ENCODE measurements at places on chromosomes 6 and 20.

- no peak for DNase-seq
Observed at GRCh38 chr6:144197919-144198318, 47.6 kb downstream of the STX11 start.

DNA sequence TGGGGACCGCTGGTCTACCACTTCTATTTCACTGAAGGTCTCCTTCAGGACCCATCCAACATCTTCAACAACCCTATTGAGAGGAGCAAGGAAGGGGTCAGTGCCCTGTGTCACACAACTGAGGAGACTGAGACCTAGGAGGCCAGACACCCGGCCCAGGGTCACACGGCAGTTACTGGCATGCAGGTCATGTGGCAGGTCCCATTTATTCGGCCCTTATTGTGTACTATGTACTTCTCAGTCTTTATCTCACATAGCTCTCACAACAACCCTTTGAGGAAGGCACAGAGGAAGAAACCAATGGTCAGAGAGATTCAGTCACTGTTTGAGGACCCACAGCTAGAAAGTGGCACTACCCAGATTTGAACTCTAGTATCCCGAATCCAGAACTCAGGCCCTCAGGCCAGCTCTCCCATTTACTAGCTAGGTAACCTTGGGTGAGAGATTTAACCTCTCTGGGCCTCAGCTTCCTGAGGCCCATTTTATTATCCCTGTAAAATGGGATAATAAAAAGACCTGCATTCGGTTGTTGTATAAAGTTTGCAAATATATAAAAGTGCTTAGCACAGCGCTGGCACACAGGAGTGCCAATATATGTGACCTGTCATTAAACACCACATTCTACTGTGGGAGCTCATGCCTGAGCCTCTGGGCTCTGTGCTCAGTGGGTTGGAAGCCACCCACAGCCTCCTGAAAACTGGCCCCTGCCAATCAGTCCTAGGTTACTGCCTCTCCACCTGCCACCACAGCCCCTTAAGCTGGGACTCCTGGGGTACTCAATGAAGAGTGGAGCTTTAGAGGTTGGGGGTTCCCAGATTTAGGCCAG lies 15.8 kb downstream of the TFEB start:
- DNase-seq = no peak

GRCh38 chr20:34065260-34065659 lies 46.8 kb downstream of the EIF2S2 start:
- no peak for DNase-seq

GRCh38 chr20:35726842-35727711 lies 15.0 kb downstream of the RBM39 start:
- no peak for DNase-seq

GRCh38 chr20:48603116-48603818 lies 224.5 kb downstream of the PREX1 start:
- DNase-seq = no peak

- DNase-seq = peak; percentile 48
Observed at GRCh38 chr20:60057866-60058807, 99.9 kb downstream of the CDH26 start.

GRCh38 chr20:4521170-4521968 lies 200.3 kb upstream of the PRND start:
- DNase-seq = no peak

GRCh38 chr6:85600713-85601313 lies 7.2 kb upstream of the SNX14 start:
- no peak for DNase-seq

DNA sequence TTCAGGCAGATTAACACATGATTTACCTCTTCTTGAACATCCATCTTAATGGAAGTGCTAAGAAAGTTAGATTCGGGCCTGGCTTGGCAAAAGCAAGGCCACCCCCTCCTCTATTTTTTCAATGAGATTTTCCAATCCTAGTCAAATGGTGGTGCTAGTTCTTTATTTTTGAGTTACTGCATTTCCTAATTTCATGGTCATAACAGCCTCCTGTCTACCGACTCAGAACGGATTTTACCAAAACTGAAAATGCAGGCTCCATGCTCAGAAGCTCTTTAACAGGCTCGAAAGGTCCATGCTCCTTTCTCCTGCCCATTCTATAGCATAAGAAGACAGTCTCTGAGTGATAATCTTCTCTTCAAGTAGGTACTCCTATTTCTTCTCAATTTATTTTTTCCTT lies 117.2 kb upstream of the ESR1 start:
- no peak for DNase-seq

DNA sequence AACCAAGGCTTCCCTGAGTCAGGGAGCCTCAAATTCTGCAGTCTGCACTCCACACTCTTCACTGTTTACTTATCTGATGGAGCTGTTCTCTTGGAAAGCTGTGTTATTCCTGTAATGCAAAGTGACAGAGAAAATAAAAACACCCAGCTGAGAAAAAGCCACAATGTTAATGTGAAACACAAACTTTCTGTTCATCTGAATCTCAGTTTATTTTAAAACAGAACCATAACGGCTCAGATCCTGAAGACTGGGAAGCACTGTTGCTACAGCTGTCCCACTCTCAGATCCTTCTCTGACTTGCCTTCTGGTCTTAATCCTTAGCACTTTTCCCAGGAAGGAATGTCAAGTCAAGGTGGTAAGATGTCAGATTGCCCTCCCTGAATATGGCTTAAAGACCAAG lies 736.6 kb downstream of the DHX35 start:
- DNase-seq = no peak

- no peak for DNase-seq
Observed at GRCh38 chr6:166434336-166434735, 51.6 kb upstream of the MPC1 start.

GRCh38 chr6:125790358-125791150 lies at the start of gene NCOA7:
TSS of gene NCOA7 (plus strand) at chr6:125790960. CDS start at chr6:125815355, 24,395 bp downstream.
- peak; percentile 82 for DNase-seq

- DNase-seq = no peak
Observed at GRCh38 chr20:58092871-58093270, 135.6 kb downstream of the ANKRD60 start.

- DNase-seq = no peak
Observed at GRCh38 chr6:147861696-147862095, 353.2 kb downstream of the SAMD5 start.

GRCh38 chr6:163175301-163175700 lies 239.2 kb upstream of the QKI start:
- DNase-seq = no peak

DNA sequence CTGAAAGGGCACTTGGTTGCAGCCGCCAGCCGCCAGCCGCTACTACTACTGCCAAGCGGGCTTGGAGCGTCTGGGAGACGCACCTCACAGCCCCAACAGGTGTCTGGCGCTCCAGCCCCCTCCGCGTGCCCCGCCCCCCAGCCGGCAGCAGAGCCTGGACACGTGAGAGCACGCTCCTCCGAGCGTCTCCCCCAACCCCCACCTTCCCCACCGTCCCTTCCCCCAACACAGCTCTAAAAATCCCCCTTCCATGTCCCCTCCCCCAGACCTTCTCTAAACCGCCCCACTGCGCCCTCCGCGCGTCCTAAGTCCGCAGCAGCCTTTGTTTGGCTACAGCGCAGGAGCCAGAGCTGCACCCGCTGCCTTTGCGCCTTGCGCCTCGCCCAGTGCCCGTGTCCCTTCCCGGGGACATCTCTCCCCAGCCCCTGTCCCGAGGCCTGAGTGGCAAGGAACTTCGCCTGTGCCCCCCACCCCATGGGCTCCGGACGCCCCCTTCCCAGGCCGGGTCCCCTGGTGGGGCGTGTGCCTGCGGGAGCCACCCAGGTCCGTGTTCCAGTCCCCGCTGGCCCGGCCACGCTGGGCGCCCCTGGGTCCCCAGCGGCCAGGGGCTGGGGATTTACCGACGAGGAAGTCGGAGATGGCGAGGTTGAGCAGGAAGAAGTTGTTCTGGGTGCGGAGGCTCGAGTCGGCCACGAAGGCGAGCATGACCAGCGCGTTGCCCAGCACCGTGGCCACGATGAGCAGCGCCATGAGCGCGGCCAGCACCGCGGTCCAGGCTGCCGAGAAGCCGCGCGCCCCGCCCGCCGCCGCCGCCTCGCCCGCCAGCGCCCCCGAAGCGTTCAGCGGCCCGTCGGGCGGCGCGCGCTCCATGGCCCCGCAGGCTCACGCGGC lies 732 bp downstream of the HRH3 start:
- no peak for DNase-seq

DNA sequence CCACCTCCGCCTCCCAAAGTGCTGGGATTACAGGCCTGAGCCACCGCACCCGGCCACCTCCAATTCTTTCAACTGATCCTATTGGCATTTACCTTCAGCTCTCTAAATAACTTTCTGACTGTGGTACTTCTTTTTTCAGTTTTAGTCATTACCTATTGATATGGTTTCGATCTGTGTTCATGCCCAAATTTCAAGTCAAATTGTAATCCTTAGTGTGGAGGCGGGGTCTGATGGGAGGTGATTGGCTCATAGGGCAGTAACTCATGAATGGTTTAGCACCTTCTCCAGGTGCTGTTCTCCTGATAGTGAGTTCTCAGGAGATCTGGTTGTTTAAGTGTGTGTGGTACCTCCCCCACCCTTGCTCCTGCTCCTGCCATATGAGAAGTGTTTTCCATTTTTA lies 140.9 kb downstream of the LPA start:
- peak; percentile 31 for DNase-seq

DNA sequence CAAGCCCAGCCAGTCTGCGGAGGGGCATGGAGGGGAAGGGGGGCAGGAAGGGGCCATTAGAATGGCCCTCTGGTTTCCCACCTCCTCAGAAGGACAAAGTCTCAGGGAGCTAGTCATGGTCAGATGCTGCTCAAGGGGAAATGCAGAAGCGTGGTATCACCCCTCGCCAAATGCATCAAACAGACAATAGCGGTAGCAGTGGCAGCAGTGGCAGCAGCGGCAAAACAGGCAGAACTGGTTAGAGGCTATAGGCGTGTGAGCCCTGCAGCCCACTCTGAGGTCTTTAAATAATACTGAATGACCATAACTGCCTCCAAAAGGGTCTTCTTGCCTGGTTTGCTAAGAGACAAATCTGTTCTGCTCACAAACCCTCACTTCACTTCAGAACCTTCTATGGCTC lies 186.7 kb downstream of the TFAP2C start:
- no peak for DNase-seq

- no peak for DNase-seq
Observed at GRCh38 chr6:140847262-140847645, 1285.5 kb upstream of the GJE1 start.

DNA sequence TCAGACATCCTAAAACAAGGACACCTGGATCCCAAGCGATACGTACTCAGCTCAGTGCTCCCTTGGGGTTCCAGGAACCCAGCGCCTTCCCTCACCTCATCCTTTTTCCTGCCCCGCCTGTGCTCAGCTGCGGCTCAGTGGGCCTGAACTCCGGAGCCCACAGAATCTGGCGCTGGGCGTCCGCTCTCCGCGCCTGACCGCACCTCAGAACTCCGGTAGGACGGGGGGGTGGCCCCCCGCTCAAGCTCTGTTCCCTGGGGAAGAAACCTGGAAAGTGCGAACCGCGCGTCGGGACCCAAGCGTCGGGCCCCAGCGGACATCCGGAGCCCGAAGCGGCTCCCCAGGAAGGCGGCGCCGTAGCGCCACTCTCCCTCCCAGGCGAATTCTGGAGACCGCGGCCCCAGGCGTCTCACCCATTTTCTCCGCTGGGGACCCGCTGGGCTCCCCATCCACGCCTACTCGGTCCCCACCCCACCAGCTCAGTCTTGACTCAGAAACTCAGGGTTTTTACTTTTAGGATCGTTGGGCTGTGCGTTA lies 336 bp upstream of the LY6G5C start:
- DNase-seq = peak; percentile 69

- no peak for DNase-seq
Observed at GRCh38 chr6:85360794-85361642, 88.9 kb upstream of the NT5E start.

GRCh38 chr20:39954621-39955020 lies 734.4 kb downstream of the MAFB start:
- no peak for DNase-seq

- peak; percentile 32 for DNase-seq
Observed at GRCh38 chr20:7094438-7094997, 327.0 kb downstream of the BMP2 start.

- no peak for DNase-seq
Observed at GRCh38 chr20:33893314-33893713, 82.2 kb downstream of the CHMP4B start.

- DNase-seq = no peak
Observed at GRCh38 chr6:75608304-75608703, 6.6 kb downstream of the SENP6 start.

GRCh38 chr6:25007269-25007699 lies 71.5 kb upstream of the RIPOR2 start:
- no peak for DNase-seq

DNA sequence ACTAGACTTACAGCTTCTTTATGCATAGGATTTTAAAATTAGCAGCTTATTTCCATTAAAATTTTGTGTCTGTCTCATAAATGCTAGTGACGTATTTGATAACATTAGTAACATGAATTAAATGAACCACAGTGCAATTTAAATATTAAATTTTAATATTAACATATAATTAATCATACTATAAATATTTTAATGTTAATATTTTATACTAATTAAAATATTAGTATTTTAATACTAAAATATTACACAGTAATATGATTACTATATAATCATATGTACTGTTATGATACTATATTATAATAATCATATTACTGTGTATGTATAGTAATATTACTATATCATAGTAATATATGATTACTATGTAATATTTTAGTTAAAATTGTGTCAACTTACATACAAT lies 73.7 kb downstream of the CHD6 start:
- DNase-seq = no peak

- DNase-seq = no peak
Observed at GRCh38 chr6:115573861-115574260, 486.8 kb downstream of the FRK start.

DNA sequence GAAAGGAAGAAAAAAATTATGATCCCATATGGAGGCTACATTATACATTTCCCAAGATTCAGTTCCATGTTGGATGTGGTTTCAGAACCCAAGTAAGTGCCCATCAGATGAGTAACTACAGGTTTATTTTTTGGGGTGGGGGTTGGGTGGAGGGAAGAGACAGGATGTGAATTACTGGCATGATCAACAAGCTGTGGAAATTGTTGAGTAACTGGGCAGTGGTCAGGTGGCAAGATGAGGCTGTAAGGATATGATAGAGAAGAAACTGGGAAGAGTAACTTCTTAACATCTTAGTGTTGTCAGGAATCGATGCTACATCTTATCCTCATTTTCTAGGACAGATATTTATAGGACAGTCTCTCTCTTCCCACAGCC lies 153.5 kb downstream of the CFAP61 start:
- DNase-seq = no peak

All from stimulated activated CD8-positive, alpha-beta memory T cell treated with anti-CD3 and anti-CD28 coated beads, Interleukin-4, amount 100 ng/mL, for 48 hours (primary cell).